ENCODE measurements at places on chromosomes 2 and 18.
A peak's percentile ranks its signal among the peaks of the same experiment; 100 is the strongest.

GRCh38 chr18:80183273-80184050, 63.9 kb downstream of the PARD6G start:
- DNase-seq, result no peak

DNA sequence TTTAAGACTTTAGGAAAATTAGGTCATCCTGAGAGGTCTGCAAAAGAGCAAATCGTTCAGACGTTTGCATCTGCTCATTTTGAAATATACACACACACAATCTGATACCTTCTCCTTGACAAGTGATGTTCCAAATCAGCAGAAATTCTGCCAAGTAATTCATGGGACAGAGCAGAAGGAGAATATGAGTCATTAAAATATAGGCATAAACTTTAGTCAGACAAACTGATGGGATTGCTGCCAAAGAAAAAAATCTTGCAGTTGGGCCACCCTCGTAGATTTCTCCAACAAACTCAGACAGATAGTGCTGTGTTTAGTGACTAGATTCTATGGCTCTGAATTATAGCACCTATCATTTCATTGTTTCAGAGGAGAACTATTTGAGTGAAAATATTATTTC, 336.3 kb downstream of the NYAP2 start:
- no peak for DNase-seq

DNA sequence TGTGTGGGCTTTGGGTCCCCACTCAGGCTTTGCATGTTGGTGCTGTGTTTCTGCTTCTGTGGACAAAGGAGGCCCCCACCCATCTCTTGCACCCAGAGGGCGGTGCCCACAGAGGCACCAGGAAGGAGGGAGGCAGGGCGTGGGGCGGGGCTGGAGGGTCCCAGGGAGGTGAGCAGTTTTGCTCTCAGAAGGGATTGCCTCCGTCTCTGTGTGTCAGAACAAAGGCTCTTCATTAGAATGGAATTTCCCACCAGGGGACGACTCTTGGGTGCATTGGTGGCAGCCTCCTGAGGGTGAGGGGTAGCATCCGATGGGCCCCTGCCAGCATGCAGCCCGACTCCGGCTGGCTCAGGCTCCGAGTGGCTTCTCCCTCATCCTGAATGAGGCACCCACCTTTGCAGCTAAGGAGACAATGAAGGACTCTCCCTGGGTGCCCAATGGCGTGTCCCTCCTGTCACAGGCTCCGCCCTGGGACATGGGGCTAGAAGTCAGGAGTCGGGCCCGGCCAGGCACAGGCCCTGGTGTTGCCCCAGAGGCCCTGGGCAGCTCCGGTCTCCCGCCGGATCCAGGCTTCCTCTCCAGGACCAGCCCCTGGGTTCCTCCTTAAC, 7.0 kb upstream of the ERFE start:
- DNase-seq, result no peak

DNA sequence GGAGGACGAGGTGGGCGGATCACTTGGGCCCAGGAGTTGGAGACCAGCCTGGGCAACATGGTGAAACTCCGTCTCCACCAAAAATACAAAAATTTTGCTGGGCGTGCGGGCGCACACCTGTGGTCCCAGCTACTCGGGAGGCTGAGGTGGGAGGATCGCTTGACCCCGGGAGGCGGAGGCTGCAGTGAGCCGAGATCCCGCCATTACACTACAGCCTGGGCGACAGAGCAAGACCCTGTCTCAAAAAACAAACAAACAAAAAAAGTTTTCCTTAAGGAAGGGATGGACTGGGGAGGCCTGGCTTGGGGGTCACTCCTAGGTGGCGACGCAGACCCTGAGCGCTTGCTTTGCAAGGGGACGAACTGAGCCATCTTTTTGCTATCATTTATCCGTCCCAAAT, 882 bp downstream of the PLA2R1 start:
- DNase-seq, result no peak

GRCh38 chr18:39841482-39842365, 2113.3 kb upstream of the PIK3C3 start:
- DNase-seq, result peak; percentile 0

DNA sequence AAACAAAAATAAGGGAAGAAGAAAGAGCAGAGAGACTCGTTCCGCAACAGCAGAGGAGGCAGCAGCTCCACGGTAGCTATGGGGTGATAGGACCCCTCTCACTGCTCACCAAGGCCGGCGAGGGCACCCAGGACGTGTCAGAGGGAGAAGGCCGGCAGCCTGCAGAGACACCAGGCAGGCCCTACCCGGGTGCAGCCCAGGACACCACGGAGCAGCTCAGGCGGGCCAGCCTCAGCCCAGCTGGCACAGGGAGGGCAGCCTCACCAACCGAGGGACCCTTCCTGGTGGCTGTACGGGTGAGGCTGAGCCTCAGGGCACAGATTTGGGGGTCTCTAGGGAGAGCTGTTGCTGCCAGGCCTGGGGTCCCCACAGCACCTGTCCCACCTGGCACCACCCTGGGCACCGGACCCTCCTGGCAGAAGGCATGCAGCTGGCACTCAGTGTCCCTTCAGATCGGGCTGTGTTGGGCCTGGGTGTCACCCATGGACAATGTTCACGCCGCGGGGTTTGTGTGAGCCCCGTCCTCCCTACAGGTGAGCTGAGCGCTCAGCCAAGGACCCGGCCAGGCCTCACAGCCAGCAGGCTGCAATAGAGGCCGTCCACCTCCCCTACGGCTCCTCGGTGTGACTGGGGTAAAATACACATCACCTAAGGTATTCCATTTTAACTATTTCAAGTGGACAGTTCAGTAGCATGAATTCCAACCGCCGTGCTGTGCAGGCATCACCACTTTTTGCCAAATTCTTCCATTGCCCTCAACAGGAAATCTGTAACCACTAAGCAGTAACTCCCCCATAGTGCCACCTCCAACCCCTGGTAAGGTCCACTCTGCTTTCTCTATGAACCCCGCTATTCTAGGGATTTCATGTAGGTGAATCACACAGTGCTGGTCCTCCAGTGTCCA, 21.6 kb downstream of the KCNG2 start:
- DNase-seq, result no peak

DNA sequence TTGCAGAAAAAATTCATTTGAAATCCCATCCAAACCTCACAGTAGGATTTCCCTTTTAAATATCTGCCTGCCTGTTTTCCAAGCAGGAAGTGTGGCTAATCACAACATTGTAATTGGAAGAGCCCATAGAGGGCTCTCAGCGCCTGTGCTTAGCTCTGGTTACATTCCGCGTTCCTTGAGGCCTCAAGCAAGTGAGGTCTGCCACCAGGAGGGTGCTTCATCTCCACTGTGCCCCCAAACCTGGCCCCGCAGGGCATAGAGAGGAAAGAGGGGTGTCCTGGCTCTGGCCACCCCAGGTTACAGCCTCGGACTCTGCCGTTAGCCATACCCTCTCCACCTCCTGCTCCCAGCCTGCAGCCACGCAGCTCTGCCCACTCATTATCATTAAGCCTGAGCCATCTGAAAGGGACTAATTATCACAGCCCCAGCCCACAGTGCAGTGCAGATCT, 214.8 kb downstream of the SP3 start:
- DNase-seq, result no peak

GRCh38 chr18:42545825-42546224, 569.7 kb downstream of the RIT2 start:
- no peak for DNase-seq

DNA sequence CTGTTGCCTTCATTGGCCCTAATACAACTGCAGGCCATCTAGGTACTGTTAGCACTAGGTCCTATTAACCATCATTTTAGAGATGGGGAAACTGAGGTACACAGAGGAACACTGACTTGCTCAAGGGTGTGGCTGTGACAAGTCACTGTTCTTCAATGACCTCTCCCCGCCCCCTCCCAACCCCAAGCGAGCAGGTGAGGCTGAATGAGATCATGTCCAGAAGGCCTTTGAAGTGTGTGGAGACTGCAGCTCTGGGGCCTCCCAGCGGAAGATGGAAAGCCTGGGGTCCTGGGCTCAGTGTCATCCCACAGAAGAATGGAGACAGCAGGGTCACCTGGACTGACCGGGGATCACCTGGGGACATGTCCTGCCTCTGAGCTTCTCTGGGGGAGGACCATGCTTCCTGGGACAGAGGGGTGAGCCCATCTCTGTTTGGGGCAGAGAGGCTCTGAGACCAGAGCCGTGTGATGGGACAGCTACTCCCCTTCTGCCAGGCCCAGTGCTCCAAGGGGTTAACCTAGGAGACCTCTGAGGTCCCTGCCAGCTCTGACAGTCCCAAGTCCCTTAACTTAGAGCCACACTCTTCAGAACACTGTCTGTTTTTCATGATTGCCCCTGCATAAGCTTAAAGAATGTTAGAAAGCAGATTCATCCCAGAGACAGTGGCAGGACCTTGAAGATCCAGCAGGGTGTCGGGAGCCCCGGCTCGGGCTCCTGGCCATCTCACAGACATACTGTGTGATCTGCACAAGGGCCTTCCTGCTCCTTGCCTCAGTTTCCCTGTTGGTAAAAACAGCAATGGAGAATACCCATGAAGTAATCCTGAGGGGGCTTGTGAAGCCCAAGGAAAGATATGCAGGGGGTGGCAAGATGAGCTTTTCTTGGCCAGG, 16.7 kb upstream of the FOSL2 start:
- no peak for DNase-seq

DNA sequence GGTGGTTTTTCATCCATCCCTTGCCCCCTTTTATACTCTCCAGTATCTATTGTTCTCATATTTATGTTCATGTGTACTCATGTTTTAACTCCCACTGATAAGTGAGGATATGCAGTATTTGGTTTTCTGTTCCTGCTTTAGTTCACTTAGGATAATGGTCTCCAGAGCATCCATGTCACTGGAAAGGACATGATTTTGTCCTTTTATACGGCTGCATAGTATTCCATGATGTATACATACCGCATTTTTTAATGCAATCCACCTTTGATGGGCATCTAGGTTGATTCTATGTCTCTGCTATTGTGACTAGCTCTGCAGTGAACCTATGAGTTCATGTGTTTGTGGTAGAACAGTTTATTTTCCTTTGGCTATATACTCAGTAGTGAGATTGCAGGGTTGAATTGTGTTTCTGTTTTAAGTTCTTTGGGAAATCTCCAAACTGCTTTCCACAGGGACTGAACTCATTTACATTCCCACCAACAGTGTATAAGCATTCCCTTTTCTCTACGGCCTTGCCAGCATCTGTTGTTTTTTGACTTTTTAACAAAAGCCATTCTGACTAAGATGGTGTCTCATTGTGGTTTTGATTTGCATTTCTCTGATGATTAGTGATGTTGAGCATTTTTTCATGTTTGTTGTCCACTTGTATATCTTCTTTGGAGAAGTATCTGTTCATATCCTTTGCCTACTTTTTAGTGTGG, 420.2 kb downstream of the THSD7B start:
- no peak for DNase-seq

DNA sequence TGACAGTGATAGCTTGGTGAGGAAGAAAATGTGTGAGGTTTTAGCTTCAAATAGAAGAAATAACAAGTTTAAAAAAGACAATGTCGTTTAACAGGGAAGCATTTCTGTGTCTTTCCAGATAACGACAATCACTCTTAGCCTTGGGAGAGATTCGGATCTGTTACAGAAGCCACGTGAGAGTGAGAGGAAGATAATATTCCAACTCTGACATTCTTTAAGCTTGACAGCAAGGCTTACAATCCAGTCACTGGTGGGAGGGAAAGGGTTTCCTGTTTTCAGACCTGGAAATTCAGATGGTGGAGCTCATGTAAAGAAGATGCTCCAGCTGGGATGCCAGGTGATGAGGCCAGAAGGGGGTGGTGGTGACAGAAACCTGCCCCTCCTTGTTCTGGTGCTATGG, 30.8 kb downstream of the FBXO48 start:
- no peak for DNase-seq

DNA sequence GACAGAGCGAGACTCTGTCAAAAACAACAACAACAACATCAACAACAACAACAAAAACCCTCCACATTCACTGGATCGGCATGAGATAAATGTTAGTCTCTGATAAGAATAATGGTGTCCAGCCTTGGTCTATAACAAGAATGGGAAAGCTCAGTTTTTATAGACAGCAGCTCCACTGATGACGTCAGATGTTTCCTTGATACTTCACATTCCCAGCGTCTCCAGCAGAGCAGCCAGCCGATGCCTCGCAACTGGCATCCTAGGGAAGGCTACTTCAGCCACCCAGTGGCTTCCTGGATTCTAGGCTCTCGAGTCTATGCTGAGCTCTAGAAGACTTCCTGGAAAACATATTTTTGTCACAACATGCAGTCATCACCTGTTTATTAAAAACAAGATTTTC, 271.4 kb upstream of the SMIM21 start:
- no peak for DNase-seq

GRCh38 chr18:41829647-41830516, 125.2 kb upstream of the PIK3C3 start:
- no peak for DNase-seq

- DNase-seq, result no peak
Measured at GRCh38 chr2:215775106-215775505, 238.2 kb downstream of the MREG start.

DNA sequence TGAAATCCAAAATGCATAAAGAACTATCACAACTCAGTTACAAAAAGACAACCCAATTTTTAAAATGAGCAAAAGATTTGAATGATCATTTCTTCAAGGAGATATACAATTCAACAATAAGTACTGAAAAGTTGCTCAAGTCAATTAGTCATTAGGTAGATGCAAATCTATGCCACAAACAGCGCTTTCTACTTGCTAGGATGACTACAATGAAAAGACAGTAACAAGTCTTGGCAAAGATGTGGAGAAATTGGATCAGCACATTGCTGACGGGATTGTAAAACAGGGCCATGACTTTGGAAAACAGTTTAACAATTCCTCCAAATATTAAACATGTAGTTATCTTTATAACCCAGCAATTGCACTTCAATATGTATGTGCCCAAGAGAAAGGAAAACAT, 166.3 kb upstream of the MC4R start:
- no peak for DNase-seq

DNA sequence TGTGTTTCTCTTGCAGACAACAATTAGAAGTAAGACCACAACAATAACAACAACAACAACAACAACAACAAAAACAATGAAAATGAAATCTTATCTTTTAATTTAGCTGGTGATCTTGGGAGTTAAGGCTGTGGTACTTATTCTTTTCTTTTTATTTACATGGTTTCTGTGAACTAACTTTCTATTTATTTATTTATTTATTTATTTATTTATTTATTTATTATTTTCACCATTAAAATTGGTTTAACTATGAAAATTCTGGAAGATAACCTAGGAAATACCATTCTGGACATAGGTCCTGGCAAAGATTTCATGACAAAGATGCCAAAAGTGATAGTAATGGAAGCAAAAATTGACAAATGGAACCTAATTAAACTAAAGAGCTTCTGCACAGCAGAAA, 102.5 kb upstream of the PNPT1 start:
- DNase-seq, result no peak

GRCh38 chr2:84782717-84783442, 98.0 kb downstream of the TRABD2A start:
- DNase-seq, result no peak

DNA sequence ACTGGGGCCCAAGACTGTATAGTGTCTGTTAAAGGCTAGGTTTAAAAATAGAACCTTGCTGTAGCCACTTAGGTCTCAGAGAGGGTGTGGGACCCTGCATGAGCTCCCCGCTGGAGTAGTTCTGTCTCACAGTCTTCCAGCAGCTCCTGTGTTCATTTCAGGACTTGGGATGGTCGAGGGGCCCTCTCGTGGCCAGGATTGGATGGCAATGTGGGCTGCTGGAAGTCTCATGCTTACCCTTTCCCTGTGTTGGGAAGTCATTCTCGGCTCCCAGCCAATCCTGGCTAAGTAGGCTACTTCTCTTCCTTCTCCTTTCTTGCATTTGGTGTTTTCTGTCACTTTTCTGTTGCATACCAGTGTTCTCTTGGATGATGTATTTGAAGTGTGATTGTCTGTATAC, 284.0 kb upstream of the GCFC2 start:
- no peak for DNase-seq

GRCh38 chr18:36518839-36519238, 221.3 kb downstream of the FHOD3 start:
- no peak for DNase-seq
